ENCODE measurements at places on chromosomes 6 and 20. TPM values are rescaled to one million over a fixed set of nuclear protein-coding genes. Genes with fewer than 3 reads are reported as not detected.

GRCh38 chr6:17897681-17898080 lies 89.8 kb downstream of the KIF13A start:
- no peak for DNase-seq

- no peak for DNase-seq
Measured at GRCh38 chr20:43900496-43900895, 14.2 kb upstream of the TOX2 start.

GRCh38 chr20:50460608-50461267 lies 49.4 kb upstream of the PTPN1 start:
- DNase-seq: peak; percentile 80

DNA sequence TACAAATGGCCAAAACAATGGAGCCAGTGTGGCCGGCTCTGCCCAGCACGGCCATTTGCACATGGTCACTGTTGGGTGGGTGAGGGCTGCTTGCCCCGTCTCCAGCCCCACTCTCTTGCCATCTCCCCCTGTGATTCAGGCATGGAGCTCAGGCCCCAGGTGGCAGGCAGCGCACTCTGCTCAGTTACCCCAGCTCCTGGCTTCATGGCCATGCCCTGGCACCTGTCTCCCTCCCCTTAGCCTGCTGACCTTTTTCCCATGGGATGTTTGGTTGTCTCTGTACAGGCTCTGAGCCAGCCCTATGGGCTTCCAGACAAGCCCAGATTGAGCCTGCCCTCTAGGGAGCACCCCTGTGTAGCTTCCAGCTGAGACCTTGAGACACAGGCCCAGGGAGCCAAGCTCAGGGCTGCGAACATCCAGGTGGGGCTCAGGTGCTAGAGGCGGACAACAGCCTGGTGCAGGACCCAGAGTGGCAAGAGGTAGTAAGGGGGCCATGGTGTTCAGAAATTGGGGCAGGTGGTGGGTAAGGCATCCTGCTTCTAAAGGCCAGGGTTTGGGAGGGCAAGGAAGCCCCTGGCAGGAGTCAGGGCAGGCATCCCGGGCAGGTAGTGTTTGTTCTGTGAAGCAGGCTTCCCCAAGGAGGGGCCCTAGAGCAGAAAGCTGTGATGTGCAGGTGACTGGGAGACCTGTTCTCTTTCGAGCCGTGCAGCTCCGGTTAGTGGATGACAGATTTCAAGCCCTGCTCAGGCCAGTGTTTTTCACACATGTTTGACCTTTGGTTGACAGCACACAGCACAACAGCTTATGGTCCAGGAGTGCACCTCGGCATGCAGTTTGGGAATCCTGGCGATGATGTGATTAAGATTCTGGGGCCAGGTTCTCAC lies 17.7 kb downstream of the SYNJ2 start:
- DNase-seq: no peak

GRCh38 chr20:34615477-34615876 lies 57.0 kb downstream of the MAP1LC3A start:
- no peak for DNase-seq

DNA sequence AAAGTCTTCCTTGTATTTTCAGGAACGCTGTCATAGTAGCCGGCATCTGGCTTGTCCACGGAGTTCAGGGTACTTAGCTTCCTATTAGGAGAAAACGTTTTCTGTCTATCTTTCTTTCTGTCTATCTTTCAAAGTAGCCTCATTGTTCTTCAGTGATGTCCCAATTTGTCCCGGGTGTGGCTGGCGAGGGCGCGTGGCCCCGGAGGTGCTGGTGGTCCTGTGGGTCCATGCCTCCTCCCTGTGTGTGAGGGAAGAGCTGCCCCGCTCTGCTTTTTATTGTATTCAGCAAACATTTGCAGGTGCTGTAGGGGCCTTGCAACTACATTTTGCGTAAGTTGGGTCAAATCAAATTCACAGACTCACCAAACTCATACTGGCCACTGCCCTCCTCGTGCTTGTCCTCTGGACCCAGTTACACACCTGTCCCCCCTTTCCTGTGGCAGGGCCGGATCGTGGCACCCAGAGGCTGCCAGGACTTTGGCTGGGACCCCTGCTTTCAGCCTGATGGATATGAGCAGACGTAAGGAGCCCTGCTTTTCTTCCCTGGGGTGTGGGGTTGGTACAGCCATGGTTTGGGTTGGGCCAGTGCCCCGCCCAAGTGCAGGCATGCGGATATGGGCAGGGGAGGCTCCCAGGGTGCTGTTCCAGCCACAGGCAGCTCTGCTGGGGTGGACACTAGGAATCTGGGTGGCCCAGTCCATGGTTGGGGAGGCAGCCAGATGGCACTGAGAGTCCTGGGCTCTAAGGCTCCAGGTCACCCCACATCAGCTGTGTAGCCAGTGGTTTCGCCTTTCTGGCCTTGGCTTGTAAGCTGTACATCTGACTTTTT lies 12.3 kb downstream of the ITPA start:
- DNase-seq: no peak

DNA sequence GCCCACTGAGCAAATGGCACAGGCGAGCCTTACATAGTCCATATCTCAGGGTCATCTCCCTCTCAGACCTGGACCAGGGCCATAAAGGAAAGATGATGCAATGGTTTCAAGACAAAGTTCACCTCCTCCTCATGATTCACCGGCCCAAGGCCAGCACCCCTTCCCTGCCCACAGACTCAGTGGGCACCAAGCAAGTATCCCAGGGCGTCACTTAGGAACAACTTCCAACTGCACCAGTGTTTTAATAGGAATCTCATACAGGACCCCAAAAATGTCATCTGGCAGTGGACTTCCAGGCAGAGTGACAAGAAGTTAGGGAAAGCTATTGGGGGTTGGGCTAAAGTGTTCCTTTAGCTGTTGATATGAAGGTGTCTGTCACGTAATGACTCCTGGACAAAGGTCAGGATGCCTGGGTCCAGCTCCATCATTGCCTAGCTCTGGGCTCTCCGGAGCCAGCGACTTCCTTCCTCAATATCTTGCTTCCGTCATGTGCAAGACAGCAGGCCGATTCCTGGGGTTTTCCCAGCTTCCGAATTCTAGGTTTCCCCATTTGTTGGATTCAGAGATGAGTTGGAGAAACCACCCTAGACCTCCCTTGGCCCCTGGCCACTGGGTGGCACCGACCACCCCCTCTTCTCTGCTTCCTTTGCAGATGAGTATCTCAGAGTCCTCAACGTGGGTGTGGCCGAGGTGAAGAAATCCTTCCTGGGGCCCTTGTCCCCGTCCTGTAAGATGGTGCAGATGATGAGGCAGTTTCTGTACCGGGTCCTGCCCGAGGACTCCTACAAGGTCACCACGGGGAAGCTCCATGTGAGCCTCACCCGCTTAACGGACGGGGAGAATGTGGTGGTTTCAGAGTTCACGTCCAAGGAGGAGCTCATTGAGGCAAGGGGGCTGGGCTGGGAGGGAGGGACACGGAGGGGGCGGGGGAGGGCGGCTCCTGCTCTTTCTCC lies 21.1 kb downstream of the PNPLA1 start:
- DNase-seq: no peak

- DNase-seq: no peak
Measured at GRCh38 chr6:147624946-147625515, 116.5 kb downstream of the SAMD5 start.

Gene TMC2
- not detected for total RNA-seq

Gene TFAP2B
- not detected for total RNA-seq

Gene FAM184A
- not detected for total RNA-seq

All from SJSA1 (cell line).